Caco-2 (cell line): ENCODE measurements at places on chromosomes 16 and 17. TPM values are rescaled to one million over a fixed set of nuclear protein-coding genes. Genes with fewer than 3 reads are reported as not detected.

GRCh38 chr16:65075877-65076276, 46.0 kb downstream of the CDH11 start:
- H3K27ac ChIP-seq, result no peak overlapping the region
- H3K27me3 ChIP-seq, result no peaks in the 10 kb centered on the region; the same call in 1 of the 2 replicates
- H3K4me3 ChIP-seq, result no peak overlapping the region
- no peak for DNase-seq
- peaks cover 5% of the 10 kb centered on the region for H3K4me1 ChIP-seq
- H3K36me3 ChIP-seq, result no peaks in the 10 kb centered on the region

DNA sequence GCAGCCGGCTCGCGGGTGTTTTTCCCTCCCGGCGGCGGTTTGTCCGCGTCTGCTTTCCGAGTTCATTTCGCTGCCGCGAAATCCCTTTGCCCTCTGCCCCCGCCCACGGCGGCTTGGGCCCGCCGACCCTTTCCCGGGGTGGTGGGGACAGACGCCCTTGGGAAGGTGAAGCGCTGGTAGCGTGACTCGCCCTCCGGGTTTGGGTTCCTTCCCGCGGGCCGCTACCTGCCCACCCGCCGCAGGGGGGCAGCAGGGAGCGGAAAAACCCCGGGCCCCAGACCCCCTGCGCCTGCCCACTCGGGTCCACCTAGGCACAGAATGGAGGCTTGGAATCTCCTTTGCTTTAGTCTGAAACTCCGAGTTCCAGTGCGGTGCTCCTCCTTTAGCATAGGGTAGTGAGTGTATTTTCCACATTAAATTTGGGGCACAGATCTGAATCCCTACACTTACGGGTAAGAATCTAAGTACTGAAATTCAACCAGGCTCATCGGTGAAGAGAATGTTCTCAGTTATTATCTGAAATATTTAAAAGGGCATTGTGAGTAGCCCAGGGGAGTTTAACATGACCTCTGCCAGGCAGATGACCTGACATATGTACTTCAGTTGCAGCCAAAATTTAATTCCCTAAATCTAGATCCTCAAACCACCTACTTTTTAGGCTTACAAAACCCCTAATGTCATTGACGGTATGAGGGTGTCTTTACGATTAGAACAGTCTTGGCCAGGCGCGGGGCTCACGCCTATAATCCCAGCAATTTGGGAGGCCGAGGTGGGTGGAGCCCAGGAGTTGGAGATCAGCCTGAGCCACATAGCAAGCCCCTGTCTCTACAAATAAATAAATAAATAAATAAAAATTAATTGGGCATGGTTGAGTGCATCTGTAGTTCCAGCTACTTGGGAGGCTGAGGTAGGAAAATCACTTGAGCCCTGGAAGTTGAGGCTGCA, 1.0 kb downstream of the NME2 start:
- peak overlapping the region; percentile 91 for H3K4me3 ChIP-seq
- peaks cover 21% of the 10 kb centered on the region for H3K4me1 ChIP-seq

Gene PRSS33
- not detected in 2 replicates for total RNA-seq

GRCh38 chr16:85027958-85028684, 526 bp downstream of the KIAA0513 start:
- no peak for DNase-seq
- peaks cover 28% of the 10 kb centered on the region for H3K4me1 ChIP-seq
- peaks cover 1% of the 10 kb centered on the region; the same call in 1 of the 2 replicates for H3K27me3 ChIP-seq
- peak overlapping the region; percentile 89 for H3K4me3 ChIP-seq

Gene TMED6
- 2.4 TPM in 2 replicates for total RNA-seq

GRCh38 chr17:29007860-29008455, 2.1 kb upstream of the SEZ6 start:
- DNase-seq, result no peak
- no peak overlapping the region for H3K27ac ChIP-seq
- no peaks in the 10 kb centered on the region for H3K36me3 ChIP-seq
- no peaks in the 10 kb centered on the region; the same call in 1 of the 2 replicates for H3K27me3 ChIP-seq

GRCh38 chr17:71900621-71901229, 220.1 kb upstream of the SOX9 start:
- no peaks in the 10 kb centered on the region for H3K4me1 ChIP-seq
- no peak for DNase-seq
- H3K27ac ChIP-seq, result no peak overlapping the region
- no peak overlapping the region for H3K4me3 ChIP-seq
- H3K27me3 ChIP-seq, result no peaks in the 10 kb centered on the region

- peak; percentile 27 for DNase-seq
- no peaks in the 10 kb centered on the region; the same call in 1 of the 2 replicates for H3K36me3 ChIP-seq
- no peak overlapping the region for H3K27ac ChIP-seq
- no peaks in the 10 kb centered on the region for H3K27me3 ChIP-seq
Measured at GRCh38 chr17:250487-251300, 69.2 kb upstream of the DOC2B start.

Gene TP53TG3
- total RNA-seq, result not detected in 2 replicates

Gene TEKT5
- total RNA-seq, result not detected in 2 replicates

DNA sequence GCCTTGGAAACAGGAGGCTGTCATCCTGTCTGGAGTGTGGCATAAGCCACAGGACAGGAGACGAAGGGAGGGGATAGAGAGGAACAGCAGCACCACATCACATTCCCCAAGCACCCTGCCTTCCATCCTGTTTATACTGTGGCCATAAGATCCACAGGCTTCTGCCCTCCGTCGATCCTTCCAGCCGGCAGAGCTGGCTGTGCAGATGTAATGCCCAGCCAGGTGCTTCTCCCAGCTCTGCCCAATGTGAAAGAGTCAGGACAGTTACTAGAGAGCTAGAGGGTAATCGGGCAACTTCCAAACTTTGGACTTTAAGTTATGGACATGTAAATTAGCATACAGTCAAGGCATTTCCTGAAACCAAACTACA, 368.4 kb downstream of the SOX9 start:
- no peak overlapping the region for H3K27ac ChIP-seq
- H3K36me3 ChIP-seq, result no peaks in the 10 kb centered on the region
- H3K4me3 ChIP-seq, result no peak overlapping the region

GRCh38 chr17:44757045-44757917, 1.5 kb upstream of the ADAM11 start:
- no peak for DNase-seq
- no peak overlapping the region for H3K4me3 ChIP-seq
- H3K27ac ChIP-seq, result no peak overlapping the region
- no peaks in the 10 kb centered on the region for H3K36me3 ChIP-seq
- H3K27me3 ChIP-seq, result no peaks in the 10 kb centered on the region

GRCh38 chr17:81523402-81524038, 4.7 kb upstream of the FSCN2 start:
- no peak overlapping the region for H3K27ac ChIP-seq
- H3K4me1 ChIP-seq, result peaks cover 19% of the 10 kb centered on the region
- no peak for DNase-seq
- no peaks in the 10 kb centered on the region for H3K27me3 ChIP-seq

DNA sequence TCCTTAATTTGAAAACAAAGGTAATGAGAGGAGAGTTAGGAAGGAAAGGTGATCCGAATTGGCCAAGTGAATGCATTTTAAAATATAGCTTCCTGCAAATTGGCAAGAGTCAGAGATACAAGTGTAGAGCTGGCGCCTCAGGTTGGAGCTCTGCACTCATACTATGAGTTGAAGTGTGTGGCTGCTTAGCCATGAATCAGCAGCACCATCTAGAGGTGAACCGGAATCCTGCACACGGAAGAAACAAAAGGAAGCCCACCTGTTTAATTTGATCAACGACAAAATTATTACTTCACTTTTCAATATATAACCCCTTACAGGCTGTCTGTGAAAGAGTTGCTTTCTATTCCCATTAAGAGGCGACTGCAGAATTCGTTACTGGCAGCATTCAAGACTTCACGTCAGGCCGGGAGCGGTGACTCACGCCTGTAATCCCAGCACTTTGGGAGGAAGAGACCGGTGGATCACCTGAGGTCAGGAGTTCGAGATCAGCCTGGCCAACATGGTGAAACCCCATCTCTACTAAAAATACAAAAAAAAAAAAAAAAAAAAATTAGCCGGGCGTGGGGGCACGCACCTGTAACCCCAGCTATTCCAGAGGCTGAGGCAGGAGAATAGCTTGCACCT, 1253.7 kb upstream of the CDH8 start:
- peaks cover 1% of the 10 kb centered on the region; the same call in 1 of the 2 replicates for H3K27me3 ChIP-seq
- no peak overlapping the region for H3K4me3 ChIP-seq
- peak; percentile 67 for DNase-seq
- H3K36me3 ChIP-seq, result no peaks in the 10 kb centered on the region
- no peaks in the 10 kb centered on the region for H3K4me1 ChIP-seq
- no peak overlapping the region for H3K27ac ChIP-seq

GRCh38 chr17:66275651-66276050, 26.8 kb upstream of the PRKCA start:
- no peaks in the 10 kb centered on the region for H3K36me3 ChIP-seq
- peaks cover 7% of the 10 kb centered on the region; the same call in 1 of the 2 replicates for H3K4me1 ChIP-seq

DNA sequence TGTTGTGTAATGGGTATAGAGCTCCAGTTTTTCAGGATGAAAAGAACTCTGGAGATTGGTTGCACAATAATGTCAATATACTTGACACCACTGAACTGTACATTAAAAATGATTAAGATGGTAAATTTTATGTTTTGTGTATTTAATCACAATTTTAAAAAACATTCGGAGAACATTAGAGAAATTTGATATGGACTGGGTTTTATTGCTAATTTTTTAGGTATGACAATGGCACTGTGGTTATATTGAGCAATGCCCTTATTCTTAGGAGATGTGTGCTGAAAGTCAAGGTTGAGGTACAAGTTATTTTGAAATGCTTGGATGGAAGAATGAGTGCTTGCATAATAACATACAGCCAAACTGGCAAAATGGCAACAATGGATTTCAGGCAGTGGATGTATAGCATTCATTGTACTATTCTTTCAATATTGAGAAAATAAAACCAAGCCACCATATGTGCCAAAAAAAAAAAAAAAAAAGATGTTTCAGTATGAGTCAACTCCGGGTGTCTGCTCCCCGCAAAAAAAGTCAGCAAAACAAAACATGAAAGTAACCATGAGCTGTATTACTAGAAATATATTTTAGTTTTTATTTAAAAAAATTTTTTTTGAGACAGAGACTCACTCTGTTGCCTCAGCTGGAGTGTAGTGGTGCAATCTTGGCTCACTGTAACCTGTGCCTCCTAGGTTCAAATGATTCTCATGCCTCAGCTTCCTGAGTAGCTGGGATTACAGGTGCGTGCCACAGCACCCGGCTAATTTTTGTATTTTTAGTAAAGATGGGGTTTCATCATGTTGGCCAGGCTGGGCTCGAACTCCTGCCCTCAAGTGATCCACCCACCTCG, 19.8 kb downstream of the HOXB1 start:
- no peak overlapping the region for H3K4me3 ChIP-seq
- peaks cover 31% of the 10 kb centered on the region for H3K4me1 ChIP-seq
- H3K27ac ChIP-seq, result no peak overlapping the region
- DNase-seq, result no peak
- H3K36me3 ChIP-seq, result no peaks in the 10 kb centered on the region

Gene CTF1
- 1.8 and 2.4 TPM in 2 replicates for total RNA-seq

Gene AARS1
- 366 and 449 TPM in 2 replicates for total RNA-seq

Gene IQCK
- total RNA-seq, result 1.7 and 2.0 TPM in 2 replicates

Gene TNFRSF13B
- not detected in 2 replicates for total RNA-seq

DNA sequence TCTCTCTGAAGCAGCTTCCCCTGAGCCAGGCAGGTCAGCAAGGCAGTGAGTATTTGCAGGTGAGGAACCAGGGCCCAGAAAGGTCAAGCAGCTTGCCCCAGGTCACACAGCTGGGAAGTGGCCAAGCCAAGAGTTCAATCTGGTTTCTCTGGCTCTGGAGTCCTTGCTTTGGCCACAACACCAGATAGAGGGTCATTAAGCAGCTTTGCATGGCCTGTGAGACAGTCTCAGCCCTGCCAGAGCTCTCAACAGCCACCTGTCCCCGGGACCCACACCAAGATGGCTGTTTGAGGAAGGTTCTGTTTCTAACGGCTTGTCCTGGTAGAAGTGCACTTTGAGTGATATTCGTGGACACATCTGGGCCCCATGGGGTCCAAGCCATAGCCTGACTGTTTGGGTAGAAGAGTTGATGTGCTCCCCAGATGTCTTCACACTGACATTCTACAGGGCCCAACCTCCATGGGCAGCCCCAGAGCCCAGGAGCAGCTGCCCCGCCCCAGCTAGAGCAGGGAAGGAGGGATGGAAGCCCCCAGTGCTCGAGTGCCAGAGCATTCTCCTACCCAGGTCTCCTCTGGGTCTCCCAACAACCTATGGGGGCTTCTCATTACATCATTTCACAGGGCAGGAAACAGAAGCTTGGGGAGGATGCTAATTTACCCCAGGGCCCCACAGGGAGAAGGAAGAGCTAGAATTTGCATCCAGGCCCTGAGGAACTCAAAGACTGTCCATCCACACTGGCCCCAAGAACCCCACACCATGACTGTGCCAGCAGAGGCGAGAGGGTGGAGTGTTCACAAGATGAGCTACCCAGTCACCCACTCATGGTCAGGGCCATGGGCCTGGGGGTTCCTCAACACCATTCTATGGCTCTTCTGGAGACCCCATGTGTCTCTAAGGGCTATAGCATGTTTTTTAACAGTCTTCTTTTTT, 107.3 kb upstream of the CDH5 start:
- DNase-seq, result no peak
- no peak overlapping the region for H3K4me3 ChIP-seq
- H3K27me3 ChIP-seq, result no peaks in the 10 kb centered on the region
- peaks cover 15% of the 10 kb centered on the region for H3K4me1 ChIP-seq
- H3K36me3 ChIP-seq, result no peaks in the 10 kb centered on the region
- no peak overlapping the region for H3K27ac ChIP-seq

Gene CD300H
- total RNA-seq, result not detected in 2 replicates

GRCh38 chr16:87008664-87009063, 308.5 kb downstream of the C16orf95 start:
- no peak overlapping the region for H3K27ac ChIP-seq
- DNase-seq, result no peak
- H3K36me3 ChIP-seq, result no peaks in the 10 kb centered on the region
- no peak overlapping the region for H3K4me3 ChIP-seq
- H3K27me3 ChIP-seq, result no peaks in the 10 kb centered on the region; the same call in 1 of the 2 replicates

GRCh38 chr17:9700136-9700535, 54.8 kb downstream of the USP43 start:
- DNase-seq, result no peak
- no peak overlapping the region for H3K4me3 ChIP-seq
- no peak overlapping the region for H3K27ac ChIP-seq
- no peaks in the 10 kb centered on the region for H3K4me1 ChIP-seq
- H3K36me3 ChIP-seq, result no peaks in the 10 kb centered on the region; the same call in 1 of the 2 replicates

Gene TPSG1
- not detected in 2 replicates for total RNA-seq

DNA sequence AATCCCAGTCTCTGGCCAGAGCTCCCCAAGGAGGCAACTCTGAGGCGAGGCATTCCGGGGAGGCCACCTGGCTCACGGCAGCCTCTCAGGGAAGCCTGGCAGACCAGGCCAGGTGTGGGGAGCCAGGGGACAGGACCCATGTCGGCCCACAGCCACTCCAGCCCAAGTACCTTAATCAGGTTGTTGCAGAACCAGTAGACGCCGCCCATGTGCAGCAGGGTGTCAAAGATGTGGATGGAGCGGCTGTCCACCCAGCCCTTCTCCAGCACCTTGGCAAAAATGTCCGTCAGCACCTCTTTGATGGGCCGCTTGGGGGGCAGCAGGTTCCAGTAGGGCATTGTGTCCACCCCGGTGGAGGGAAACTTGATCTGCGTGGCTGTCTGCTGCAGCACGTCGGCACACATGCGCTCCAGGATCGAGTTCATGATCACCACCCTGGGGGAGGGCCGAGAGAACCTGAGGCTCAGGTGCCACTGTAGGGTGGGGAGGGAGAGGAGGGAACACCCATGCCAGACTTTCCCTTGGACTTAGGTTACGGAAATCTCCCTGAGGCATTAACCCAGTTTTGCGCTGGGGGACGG, 7.8 kb downstream of the CSF3 start:
- no peak overlapping the region for H3K27ac ChIP-seq
- no peaks in the 10 kb centered on the region for H3K4me1 ChIP-seq
- no peak overlapping the region for H3K4me3 ChIP-seq
- no peaks in the 10 kb centered on the region for H3K27me3 ChIP-seq

- peaks cover 28% of the 10 kb centered on the region for H3K4me1 ChIP-seq
- H3K27me3 ChIP-seq, result no peaks in the 10 kb centered on the region
Measured at GRCh38 chr16:82630688-82631087, 3.9 kb downstream of the CDH13 start.
